ENCODE measurements at places on chromosomes 16 and 17. TPM values are rescaled to one million over a fixed set of nuclear protein-coding genes. Genes with fewer than 3 reads are reported as not detected.
A peak's percentile ranks its signal among the peaks of the same experiment; 100 is the strongest.

AGRP gene
- total RNA-seq, result not detected

C16orf86 gene
- total RNA-seq, result 1.4 TPM

DNA sequence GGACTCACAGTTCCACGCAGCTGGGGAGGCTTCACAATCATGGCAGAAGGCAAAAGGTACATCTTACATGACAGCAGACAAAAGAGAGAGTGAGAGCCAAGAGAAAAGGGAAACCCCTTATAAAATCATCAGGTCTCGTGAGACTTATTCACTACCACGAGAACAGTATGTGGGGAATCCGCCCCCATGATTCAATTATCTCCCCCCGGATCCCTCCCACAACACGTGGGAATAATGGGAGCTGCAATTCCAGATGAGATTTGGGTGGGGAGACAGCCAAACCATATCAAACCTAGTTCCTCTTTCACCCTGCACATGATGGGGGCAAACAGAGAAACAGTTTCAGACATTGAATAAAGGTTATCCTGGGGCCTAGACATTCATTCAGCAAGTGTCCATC is 32.2 kb upstream of the IRX6 start:
- DNase-seq, result no peak

- peak; percentile 77 for DNase-seq
Measured at GRCh38 chr17:58587713-58588117, 73.3 kb upstream of the MTMR4 start.

All from cerebellum (tissue), 4 donors.